GM20000 (cell line): ENCODE measurements at places on chromosomes 16 and 17.
A peak's percentile ranks its signal among the peaks of the same experiment; 100 is the strongest.

- DNase-seq, result no peak
Observed at GRCh38 chr17:11495613-11496012, 102.7 kb upstream of the DNAH9 start.

DNA sequence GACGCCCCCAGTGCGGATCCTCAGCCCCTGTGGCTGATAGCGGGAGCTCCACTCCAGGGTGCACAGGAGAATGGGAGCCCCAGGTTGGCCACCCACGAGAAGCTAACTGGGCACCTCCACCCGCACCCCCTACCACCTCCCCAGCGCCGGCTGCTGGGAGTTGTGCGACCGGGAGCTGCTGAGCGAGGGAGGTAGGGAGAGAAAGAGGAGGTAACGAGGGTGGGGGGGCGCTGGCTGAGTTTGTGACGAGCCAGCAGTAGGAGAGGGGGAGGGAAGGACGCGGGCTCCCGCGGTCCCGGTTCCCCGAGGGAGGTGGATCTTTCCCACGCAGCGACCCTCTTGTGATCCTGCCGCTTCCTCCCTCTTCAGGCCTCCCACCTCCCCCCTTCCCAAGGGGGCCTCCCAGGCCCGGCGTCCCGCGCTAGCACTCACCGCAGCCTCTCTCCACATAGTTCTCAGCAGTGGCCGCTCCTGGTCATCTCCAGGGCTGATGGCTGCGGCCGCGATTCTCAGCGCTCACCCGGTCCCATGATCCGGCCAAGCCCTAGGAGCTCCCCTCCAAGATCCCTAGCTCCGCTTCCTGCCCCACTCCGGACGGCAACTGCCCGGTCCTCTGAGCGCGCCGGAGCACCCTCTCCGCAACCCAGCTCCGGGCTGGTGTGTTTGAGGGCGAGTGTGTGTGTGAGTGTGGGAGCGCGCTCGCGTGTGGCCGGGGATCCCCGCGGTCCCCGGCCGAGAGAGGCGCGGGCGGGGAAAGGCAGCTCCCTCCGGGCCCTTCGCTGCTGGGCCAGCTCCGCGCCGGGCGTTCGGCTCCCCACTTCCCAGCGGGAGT, at the start of gene GRIN2A:
TSS of gene GRIN2A (minus strand) at position 207 of the 832 bp plus-strand sequence. CDS start 2,017 bp downstream, outside the sequence.
- peak; percentile 73 for DNase-seq

- DNase-seq, result no peak
Observed at GRCh38 chr17:45919136-45919535, 24.8 kb downstream of the MAPT start.

- DNase-seq, result no peak
Observed at GRCh38 chr16:6189216-6189615, 1091.6 kb upstream of the EEF2KMT start.

GRCh38 chr17:29577001-29577370, 8.5 kb downstream of the TP53I13 start:
- no peak for DNase-seq

- DNase-seq, result no peak
Observed at GRCh38 chr17:81854974-81855774, 5.2 kb downstream of the P4HB start.

- peak; percentile 51 for DNase-seq
Observed at GRCh38 chr17:82107341-82107860, 9.4 kb upstream of the FASN start.

DNA sequence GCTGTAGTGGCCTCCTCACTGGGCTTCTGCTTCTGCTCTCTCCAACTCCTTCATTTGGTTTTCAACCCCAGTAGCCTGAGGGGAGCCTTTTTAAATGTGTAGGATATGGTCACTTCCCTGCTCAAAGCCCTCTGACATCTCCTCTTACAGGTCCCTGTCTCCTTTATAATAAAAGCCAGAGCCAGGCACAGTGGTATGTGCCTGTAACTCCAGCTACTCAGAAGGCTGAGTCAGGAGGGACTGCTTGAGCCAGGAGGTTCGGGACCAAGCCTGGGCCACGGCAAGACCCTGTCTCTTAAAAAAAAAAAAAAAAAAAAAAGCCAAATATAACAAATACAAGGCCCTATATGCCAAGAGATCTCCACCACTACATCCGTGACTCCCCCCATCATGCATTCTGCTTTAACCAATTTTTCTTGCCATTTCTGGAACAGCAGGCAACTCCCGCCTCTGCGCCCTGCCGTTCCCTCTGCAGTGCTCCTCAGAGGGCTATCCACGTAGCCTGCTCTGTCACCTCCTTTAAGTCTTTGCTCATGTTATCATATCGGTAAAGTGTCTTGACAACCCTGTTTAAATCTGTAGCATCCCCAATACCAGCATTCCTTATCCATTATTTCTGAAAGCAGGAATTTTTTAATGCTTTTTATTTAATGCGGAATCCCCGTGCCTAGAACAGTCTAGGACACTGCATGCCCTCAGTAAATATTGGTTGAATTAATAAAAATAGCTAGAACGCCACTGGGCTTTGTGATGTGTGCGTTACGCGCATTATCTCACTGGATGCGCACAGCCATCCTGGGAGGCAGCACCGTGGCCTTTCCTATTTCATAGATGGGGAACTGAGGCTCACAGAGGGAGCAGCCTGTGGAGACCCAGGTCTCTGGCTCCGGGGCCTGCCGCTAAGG, 9.5 kb downstream of the ZNF771 start:
- no peak for DNase-seq

DNA sequence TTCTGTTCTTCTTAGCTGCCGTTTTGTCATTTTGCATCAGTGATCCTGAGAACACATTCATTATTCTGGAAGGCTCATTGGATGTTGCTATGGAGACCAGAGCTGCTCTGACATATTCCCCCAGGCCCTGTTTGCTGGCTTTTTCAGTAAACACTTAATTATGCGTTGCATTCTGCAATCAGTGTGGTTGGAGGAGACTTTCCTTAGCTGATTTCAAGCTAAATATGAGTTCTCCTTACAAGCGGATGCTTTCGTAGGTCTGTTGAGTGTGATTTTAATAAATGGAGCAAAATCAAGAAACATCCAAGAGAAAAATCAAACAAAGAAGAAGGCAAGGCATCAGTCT, 38.2 kb upstream of the NUDT7 start:
- DNase-seq, result no peak

DNA sequence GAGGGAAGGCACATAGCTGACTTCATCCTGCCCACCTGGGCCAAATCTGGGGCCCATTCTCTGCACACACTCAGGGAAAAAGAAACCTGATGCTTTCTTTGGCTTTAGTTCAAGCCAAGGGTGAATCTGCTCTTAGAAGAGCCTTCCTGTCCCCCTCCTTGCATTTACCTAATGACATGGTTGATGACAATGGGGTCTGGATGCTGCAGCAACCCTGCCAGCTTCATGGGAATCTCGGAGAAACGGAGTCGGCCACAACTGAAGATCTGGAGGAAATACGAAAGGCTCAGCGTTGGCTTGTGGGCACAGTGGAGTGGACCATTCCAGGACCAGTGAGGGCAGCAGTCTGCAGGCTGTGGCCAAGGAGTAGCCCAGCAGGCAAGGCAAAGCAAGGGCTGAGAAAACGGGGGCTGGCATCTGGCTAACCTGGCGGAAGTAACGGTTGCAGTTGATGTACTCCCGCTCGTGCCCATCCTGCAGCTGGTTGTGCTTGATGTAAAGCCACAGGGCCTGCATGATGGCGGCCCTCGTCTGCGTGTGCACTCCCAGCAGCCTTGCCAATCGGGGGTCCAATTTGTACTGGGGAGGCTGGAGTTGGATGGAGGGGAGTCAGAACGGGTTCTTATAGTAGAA, 6.4 kb upstream of the FTSJ3 start:
- no peak for DNase-seq

- no peak for DNase-seq
Observed at GRCh38 chr17:29376667-29377270, 13.4 kb upstream of the TAOK1 start.

DNA sequence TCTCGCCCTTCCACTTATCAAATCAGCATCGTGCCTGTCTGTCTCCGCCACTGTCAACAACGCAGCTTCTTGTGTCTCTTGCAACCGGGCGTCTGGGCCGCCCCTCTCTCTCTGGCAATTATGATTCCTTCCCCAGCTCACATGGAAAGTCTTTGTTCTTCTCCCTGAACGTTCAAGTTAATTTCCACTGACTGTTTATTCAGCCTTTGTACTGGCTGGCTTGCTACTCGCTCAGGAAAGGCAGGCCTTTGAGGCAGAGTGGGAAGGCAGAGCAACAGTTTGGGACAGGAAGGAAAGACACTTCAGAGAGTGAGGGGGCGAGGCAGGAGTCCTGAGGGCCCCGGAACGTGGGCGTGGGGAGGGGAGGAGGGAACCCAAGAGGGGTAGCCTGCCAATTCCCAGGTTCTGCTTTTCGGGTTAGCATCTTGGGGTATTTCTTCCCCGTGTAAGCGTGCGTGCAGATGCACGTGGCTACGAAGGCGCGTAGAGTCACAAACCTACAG, 50.8 kb downstream of the AKAP1 start:
- DNase-seq, result no peak

DNA sequence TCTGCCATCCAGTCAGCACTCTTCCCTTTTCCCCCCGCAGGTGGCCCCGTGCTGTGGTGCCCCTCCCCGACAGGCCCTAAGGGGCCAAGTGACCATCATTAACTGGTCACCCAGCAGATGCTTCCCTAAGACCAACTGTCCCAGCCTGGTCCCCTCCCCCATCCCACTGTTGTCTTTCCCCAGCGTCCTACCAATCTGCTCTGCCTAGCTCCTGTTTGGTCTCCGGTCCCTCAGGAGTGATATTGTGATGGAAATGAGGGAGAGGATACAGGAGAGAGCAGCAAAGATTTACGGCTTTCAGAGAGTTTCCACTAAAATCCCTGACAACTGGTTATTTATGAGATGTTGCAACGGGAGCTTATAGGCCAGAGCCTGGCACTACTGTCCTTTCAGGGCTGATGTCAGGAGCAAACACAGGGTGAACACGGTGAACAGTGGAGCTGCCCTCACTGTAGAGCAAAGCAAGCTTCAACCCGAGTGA, 1.4 kb upstream of the TTLL6 start:
- DNase-seq, result no peak

DNA sequence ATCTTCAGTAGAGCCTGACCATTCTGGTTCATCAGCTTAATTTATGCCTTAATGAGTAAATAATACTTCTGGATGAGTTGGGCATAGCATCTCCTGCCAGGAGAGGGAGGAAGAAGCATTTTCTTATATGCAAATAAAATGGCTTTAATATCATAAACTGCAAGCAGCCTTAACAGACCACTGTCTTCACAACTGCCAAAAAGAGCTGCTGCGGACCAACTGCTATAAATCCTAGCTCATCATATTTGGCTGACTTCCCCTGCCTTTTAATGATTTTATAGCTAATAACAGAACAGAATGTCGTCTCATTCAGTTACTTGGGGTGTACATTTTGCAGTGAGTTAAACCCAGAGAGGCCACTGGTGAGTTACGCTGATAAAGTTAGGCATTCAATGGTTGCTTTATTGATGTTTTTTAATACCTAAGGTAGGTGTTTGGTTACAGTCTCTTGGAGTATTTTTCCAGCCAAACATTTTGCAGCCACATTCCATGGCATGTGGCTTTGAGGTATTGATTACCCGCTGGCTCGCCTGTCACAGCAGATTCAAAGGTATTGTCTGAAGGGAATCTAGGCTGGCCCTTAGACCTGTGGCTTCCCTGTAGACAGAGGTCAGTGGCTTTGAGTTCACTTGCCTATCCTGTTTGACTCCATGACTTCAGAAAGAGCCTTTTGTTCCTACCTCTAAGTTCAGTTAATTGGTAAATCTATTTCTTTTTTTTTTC, 16.4 kb downstream of the FAM20A start:
- DNase-seq, result no peak

DNA sequence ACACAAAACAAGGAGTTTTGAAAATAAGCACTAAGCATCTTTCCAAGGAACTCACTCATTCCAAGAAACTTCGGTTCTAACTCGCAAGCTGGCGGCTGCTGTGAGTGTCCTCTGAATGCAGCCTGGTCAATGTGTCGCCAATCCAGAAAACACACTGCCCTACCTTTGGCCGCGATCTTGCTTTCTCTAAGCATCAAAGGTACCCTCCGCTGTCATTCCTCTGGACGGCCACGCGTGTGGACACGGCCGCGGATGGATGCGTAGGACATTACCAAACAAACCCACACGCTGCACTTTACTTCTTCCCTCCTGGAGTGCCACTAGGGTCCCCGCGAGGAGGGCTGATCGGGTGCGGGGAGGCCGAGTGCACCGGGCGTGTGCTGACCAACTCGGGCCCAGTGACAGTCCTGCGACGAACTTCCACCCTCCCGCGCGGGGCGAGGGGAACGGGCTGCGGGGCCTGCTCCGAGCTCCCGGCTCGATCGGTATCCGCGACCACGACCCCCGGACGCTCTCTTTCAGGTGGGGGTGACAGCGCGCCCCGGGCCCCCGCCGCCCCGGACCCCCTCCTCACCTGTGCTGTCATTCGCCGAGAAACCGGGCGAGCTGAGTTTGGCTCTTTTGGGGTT, 1.1 kb downstream of the CREBBP start:
- DNase-seq, result no peak

DNA sequence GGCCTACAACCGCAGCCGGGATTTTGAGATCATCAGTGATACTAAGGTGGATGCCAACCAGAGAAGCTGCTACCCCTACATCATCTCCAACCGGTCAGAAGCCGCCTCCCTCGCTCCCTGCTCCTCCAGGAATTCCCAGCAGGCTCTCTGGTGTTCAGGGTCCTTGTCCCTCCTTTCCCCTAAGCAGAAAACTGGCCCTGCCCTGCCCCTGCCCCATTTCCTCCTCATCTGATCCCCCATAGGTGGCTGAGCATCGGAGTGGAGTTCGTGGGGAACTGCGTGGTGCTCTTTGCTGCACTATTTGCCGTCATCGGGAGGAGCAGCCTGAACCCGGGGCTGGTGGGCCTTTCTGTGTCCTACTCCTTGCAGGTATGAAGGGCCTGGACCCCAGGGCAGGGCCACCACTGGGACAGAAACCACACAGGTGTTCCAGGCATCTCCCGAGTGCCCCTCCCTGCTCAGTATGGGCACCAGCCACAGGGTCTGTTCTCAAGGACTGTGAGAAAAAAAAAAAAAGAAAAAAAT, 29.8 kb downstream of the ANKRD40 start:
- no peak for DNase-seq

DNA sequence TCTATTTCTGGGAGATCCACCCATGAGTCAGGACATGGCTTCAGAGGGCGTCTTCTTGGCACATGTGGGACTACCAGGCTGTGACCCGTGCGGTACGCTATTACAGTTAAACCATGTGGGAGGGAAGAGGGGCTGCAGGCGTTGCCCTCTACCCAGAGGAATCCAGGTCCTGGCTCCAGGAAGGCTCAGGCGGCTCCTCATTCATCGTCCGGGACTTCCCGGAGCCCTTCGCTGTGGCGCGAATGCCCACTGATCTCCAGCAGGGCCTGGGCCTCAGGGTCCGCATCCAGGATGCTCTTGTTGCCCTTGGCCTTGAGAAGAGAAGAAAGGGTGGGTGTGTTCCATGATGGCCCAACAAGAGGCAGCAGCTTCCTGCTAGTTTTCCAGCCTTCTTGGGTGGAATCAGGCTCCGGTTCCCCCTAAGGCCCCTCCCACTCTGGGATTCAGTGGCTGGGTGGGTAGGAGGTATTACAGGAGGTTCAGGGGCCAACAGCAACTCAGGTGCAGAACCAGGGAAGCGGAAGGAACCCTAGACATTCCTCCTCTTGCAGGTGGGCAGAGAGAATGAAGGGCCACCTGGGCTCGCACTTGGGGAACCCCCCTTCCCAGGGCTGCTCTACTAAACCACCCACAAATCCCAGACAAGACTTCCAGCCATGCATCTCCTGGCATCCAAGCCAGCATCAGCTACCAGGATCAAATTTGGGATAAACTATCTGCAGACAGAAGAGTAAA, 24.6 kb downstream of the MEAK7 start:
- no peak for DNase-seq
